Thoracic aorta (tissue), 2 donors: ENCODE measurements at places on chromosomes 6 and 20.

DNA sequence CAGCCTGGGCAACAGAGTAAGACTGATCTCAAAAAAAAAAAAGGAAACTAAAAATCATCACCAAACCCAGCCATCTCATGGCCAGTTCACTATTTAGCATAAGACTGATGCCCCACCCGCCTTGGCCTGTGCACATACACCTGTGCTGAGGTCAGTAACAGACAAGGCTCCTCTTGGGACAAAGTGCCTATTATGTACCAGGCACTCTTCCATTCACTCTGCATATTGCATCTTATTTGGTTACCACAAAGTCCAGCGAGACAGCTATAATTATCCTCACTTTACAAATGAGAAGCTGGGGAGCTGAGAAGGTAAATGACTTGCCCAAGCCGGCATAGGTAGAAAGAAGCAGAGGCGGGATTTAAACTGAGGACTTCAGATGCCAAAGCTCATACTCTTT lies 3.8 kb downstream of the PTPRT start:
- DNase-seq, result no peak

- no peak for DNase-seq
These were observed 28.6 kb downstream of the XPO5 start for GRCh38 chr6:43547222-43547621.

GRCh38 chr20:58070664-58071196 lies 157.7 kb downstream of the ANKRD60 start:
- DNase-seq, result no peak

GRCh38 chr6:163415620-163416556 lies 1.4 kb downstream of the QKI start:
- no peak for DNase-seq

- DNase-seq, result peak; percentile 1
These were observed 40.9 kb upstream of the ZBP1 start for GRCh38 chr20:57660922-57661745.
